ENCODE measurements at places on chromosomes 13 and 19.

- DNase-seq: peak; percentile 30
Measured at GRCh38 chr19:4474514-4475022, 2.5 kb downstream of the HDGFL2 start.

DNA sequence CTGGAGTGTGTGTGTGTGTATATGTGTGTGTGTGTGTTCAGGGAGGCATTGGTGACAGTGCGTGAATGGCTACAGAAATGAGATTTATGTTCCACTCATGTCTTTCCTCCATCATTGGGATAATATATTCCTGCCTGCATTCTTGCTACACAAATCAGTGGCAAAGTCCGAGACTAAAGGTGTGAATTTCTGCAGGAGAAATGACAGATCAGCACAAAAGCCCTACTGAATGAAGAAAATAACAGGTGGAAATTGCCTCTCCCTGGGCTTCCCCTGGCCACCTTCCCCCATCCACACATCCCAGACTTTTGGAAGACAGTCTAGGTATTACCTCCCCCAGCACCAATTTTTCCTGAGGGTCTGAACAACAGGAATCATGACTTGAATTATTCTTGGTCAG, 10.1 kb downstream of the SIGLEC6 start:
- DNase-seq: no peak

DNA sequence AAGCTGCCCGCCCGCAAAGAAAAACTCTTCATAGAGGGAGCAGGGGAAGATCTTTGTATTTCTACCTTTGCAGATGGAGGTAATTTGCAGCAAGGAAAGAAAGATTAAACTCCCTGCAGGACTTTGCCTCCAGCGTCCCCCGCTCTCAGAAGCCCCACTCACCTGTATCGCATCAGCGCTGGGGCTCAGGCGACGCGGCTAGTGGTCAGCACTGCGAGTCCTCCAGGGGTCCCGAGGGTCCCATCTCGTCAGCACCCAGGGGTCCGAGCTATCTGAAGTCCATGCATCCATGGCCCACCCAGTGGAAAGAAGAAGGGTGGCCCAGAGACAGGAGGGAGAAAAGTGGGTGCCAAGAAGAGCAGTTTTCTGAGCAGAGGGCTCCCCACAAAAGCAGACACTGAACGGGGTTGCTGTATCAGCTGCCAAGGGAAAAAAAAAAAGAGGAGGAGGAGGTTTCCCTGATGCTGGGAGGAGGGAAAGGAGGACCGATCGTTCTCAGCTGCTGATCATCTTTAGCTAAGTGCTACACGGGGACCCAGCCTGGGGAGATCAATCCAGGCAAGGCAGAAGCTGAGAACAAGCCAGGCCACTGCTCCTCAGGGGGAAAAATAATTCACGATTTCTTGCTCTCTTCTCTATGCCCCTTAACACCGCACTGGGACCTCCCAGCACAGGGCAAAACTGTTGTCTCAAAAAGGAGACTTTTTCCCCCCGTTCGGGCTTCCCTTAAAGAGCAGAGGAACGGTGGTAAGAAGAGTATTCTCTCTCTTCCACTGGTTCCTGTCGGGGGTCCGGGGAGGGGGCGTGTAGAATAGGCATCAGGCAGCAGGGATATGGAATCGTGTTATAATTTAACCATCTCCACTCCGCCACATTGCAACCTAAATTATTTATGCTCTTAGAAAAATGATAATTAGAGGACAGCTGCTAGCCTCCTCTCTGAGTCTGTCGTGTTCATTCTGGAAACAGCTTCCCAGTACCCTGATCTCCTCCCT, 117.7 kb upstream of the CACNA1A start:
- no peak for DNase-seq

DNA sequence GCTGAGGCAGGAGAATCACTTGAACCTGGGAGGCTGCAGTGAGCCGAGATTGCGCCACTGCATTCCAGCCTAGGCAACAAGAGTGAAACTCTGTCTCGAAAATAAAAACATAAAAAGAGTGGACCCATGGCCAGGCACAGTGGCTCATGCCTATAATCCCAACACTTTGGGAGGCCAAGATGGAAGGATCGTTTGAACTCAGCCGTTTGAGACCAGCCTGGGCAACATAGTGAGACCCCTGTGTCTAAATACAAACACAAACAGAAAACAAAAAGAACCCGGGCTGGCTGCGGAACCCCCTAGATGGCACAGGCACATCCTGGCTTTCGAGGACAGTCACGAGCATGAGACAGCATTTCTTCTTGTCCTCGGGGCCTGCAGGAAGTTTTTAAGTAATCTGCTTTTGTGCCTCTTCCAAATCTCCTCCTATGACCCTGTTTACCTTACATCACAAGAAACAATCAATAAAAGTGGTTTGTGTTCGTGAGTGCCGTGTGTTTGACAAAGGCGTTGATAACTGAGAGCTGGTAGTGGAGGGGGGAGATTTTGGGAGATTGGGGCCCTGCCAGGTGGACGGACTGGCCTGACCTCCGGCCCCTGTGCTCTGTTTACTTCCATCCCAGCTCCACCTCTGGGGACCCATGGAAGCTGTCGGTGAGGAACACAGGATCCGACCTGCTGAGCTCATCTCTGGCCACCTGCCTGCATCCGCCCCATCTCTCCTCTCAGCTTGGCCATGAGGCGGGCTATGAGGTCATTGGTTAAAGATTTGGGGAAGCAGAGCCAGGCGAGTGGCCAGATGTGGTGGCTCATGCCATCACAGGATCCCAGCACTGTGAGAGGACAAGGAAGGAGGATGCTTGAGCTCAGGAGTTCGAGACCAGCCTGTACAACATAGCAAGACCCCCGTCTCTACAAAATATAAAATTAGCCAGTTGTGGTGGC, 5.9 kb upstream of the GDF15 start:
- no peak for DNase-seq

DNA sequence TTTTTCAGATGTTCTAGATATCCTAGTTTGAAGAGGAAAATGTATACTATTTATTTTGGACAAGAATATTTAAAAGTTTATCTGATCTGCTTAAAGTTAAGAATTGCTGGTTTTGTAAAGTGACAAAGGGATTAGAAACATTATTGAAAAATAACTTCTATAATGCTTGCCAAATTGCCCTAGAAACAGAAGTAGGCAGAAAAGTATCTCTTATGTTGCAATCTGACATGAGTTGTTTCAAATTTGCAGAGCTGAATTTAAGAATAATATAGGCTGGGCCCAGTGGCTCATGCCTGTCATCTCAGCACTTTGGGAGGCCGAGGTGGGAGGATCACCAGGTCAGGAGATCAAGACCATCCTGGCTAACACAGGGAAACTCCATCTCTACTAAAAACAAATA, 777.1 kb downstream of the LIG4 start:
- no peak for DNase-seq

DNA sequence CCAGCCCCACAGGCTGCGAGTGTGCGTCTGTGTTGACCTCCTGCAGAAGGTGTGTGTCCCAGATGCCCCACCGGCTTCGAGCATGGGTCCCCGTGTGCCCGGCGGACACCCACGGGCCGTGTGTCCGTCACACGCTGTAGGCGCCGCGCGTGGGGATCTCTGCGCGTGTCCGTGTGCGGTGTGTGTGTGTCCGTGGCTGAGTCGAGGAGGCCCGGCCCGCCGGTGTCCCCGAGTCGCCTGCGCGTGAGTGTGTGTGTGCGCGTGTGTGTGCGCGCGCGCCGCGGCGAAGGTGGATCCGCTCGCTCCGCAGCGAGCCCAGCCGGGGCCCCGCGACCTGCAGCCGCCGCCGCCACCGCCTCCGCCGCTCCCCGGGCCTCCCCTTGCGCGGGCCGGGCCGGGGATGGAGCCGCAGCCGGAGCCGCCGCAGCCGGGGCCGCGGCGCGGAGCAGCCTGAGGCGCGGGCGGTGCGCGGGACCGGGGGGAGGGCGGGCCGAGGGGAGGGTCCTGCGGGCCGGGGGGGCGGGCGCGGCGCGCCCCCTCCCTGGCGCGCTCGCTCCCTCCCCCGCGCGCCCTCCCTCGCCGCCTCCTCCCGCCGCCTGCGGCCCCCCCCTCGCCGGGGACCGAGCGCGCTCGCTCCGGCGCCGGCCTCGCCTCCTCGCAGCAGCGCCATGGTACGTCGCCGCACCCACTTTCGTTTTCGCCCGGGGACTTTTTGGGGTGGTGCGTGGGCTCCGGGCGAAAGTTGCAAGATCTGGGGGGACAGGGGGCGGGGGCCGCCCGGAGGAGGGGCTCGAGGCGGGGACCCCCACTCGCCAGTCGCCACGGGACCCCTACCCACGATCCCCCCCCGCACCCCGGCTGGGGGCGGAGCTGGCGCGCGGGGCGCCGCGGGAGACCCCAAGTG, 7.1 kb upstream of the NFIC start:
- DNase-seq: peak; percentile 48

DNA sequence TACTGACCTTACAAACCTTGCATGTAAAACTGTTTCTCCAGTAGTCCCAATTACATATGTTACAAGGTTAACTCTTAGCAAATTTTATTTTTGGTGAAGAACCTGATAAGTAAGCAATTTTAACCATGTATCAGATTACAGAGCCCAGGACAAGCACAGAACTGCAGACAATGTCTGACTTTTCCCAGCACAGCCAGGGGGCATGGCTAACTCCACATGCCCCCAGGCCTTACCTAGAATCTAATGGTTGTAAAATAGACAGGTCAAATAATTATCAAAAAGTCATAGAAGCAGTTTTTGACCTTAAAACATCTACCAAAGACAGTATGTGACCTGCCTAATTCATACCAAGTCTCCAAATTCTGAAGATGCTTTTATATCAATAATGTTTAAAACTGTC, 364.1 kb downstream of the FOXO1 start:
- no peak for DNase-seq

GRCh38 chr13:100392709-100393630, 195.6 kb downstream of the GGACT start:
- no peak for DNase-seq

DNA sequence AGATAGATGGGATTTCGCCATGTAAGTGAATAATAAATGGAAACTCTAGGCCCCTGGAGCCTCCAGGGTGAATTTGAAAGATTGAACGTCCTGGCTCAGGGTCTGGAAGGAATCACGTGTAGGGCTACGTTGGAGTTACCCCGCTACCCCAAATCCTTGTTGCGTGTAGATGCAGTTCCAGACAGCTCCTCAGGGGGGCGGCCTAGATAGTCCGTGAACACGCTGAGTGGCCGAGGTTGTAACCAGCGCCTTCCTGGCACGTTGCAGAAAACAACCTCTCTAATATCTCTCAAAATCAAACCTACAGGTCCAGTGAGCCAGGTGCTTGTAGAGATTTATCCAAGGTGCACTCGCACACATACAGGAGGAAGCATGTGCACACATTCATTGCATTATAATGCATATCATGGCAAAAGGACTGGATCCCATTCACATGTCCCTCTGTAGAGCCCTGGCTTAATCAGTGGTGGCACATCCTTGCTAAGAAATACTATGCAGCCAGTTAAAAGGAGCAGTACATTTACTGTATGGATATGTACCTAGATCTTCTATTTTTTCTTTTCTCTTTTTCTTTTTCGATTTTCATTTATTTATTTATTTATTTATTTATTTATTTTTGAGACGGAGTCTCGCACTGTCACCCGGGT, 2.5 kb upstream of the KEAP1 start:
- peak; percentile 62 for DNase-seq

GRCh38 chr13:100274942-100275506, 186.1 kb downstream of the PCCA start:
- no peak for DNase-seq

DNA sequence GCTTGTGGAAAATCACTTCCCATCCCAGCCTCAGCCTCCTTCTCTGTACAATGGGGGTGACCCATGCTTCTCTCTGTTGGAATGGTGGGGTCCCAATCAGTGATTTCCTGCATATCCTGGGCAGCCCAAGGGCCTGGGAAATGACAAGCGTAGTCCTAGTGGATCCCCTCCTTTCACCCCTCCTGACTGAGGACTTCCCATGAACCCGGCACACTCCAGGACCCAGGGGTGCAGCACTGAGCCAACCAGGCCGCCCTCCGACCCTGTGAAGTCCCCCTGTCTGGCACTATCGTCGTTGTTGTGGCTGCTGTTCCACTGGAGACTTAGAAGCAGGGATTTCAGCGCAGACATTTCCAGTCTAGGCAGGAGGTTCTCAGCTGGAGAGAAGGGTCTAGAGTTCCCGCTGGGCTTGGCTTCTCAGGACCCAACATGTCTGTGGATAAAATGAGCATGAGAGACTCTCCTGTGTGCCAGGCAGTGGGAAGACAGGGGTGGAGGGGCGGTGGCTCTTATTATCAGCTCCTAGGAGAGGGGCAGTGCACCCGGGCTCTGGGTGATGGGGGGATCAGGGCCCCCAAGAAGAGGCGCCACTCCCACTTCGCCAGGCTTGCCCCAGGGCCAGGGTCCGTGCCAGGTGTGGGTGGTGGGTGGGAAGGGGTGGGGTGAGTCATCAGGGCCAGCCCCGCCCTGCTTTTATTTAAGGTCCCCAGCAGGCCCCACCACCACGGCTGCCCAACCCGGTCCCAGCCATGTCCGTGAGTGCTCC, at the start of gene LGALS7B:
LGALS7B (plus strand) TSS at position 723 of the 766 bp plus-strand sequence; CDS start at position 750, 27 bp downstream.
- no peak for DNase-seq

DNA sequence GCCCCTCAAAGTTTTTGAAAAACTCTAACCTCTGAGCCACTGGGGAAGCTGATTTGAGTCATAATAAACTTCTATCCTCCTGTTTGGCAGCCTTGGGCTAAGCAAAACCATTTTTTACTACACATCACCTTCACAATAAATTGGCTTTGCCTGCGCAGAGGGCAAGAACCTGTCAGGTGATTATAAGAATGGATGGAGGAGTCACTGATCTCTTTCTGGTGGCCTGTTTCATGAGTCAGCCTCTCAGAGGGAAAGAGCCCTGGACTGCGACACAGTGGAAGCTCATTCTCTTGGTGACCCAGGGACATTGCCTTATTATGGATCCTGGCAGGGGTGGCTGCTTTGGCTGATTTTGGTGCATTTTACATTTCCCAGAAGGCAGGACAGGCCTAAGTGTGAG, 17.5 kb upstream of the PSG9 start:
- DNase-seq: no peak

DNA sequence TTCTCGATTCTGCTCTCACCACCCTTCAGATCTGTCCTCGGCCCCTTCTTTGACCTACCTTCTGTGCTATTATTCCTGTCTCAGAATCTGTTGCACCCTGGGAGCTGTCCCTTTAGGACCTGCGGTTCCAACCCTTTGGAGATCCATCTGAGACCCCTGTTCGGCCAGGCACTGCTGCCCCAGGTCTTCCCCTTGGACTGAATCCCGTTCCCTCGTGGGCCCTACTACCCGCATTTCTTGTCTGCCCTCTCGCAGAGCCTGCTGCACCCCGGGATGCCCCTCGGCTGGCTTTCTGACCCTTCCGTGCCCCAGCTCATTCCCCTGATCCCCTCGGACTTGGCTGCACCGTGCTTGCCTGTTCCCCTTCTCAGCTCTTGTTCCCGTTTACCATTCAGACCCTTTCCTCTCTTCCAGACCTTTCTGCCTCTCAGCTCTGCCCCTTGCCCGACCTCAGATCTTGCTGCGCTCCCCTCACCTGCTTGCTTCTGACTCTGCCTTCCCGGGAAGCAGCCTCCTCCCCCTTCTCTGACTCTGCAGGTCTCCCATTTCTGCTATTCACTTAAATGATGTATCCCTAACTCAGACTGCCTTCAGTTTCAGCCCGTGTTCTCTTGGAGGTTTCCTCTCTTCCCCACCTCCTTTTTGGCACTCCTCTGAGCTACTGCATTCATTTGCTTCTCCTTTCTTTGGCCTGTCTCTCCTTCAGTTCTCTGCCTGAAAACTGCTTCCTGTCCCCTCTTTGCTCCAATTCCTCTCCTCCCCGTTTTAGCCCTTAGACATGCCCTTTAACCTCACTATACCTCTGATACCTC, 1.1 kb downstream of the ARHGAP35 start:
- peak; percentile 14 for DNase-seq
